Lower leg skin (tissue), 4 donors: ENCODE measurements at places on chromosomes 4 and X.

- DNase-seq = no peak
These were observed 69.1 kb upstream of the HPGD start for GRCh38 chr4:174591243-174592021.

DNA sequence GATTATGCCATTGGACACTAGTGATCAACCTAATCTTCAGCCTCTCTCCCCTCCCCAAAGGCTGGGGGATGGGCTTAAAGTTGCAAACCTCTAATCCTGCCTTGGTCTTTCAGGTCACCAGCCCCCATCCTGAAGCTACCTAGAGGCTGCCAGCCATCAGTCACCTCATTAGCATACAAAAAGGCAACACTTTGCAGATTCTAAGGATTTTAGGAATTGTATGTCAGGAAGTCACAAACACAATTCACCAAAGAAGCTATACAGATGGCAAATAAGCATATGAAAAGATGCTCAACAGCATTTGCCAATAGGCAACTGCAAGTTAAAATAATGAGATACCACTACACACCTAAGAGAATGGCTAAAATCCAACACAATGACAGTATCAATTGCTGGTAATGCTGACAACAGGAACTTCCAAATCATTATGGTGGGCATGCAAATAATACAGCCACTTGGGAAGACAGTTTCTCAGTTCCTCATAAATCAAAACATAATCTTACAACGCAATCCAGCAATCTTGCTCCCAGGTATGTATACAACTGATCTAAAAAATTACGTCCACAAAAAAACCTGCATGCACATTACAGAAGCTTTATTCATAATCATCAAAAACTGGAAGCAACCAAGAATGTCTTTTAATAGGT is 9.0 kb upstream of the PIM2 start:
- DNase-seq = no peak

DNA sequence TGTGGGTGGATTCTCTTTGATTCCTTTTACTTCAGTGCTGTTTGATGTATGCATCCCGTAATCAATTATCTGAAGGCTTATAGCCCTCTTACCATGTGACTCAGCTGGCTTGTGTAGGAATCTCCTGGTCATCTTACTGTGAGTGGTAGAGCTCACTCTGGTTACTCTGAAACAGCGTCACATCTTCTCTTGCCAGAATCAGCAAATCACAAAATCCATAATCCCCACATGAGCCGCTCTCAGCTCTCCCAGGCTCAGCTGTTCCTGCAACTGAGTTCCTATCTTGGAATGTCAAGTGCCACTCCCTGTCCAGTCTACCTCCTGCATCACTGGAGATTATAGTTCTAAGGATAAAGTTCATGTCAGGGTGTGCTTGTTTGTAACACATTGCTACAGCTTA is 278.0 kb downstream of the FBXO8 start:
- no peak for DNase-seq

DNA sequence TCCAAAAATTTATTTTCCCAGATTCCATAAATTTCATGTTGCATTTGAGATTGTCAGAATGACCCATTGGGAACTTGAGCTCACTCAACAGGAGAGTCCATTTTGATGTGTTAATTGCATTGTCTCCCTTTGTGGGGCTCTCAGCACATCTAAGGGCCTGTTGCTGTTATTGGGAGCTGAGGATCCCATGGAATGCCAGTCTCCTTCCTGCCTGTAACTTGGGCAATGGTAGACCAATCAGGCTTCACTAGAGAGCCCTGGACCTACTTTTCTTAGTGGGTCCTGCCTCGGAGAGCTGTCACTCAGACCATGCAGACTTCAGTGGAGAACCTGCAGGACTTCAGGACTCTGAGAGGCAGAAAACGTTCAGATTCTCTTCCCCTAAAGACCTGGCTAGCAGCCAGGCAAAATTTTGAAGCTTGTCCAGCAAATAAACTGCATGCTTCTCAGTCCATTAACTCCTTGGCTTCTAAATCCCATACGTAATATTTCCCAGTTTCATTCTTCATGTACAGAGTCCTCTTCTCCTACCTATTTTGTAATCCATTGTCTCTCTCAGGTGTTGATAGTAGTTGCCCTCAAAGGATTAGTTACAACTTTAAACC is 25.1 kb downstream of the OCRL start:
- DNase-seq = no peak
